ENCODE measurements at places on chromosomes 5 and 9.

- DNase-seq = no peak
These were observed 337.1 kb downstream of the GADD45G start for GRCh38 chr9:89941875-89942274.

- no peak for DNase-seq
These were observed 31.0 kb downstream of the PCDHGC5 start for GRCh38 chr5:141519605-141520565.

DNA sequence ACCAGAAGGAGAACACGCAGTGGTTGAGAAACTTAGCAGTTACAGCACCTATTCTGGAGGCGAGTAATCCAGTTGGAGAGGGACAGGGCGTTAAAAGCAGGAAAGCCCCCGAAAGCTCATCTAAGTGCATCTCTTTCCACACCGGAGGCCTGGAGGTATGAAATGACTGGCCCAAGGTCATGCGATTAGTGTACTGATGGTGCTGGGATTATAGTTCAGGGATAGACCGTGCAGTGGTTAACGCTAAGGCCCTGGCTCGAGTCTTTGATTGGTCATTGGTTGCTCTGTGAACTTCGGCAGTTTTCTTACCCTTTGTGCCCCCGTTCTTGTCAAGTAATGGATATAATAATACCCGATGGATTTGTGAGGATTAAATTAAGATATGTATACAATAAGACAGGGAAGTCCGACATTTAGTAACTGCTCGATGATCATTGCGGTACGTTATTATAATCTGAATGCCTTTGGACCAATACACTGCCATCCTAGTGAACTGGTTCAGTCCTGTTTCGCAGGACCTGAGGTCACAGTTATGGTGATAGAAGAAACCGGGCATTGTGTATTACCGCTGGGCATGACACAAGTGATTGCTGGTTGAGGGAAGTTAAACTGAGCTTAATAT, 960 bp downstream of the CANX start:
- no peak for DNase-seq

GRCh38 chr5:135426102-135427082, 20.8 kb downstream of the DCANP1 start:
- DNase-seq = no peak

DNA sequence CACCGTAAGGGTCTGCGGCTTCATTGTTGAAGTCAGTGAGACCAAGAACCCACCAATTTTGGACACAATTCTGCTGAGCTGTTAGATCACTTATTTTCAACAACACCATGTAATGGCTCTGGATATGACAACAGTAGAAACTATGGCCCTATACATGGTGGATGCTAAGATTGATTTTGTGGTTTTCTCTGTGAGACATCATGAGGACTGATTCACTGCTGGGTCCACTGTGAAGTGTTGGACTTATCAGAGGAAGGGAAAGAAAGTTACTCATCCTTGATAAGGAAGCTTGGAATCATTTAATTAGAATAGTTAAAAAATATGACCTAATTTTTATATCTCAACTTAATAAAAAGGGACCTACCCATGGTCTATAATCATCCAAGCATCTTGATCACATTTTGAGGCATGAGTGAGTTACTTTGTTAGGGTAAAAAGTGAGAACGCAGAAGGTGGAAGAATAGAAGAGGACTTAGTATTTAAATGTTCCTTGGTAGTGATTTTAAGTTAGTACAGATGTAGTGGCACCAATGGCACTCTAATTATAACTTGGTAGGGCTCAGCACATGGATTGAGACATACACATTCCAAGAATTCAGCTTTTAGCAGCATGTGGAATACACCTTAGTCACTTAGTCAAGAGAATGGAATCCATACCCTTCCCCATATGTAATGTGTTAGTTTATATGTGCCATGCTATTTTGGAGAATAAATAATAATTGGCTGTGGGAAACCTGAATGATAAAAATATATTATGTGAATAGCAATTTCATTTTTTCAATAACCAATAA, 123.5 kb upstream of the CD180 start:
- no peak for DNase-seq

- no peak for DNase-seq
These were observed 467.7 kb upstream of the ACO1 start for GRCh38 chr9:31916591-31917241.

DNA sequence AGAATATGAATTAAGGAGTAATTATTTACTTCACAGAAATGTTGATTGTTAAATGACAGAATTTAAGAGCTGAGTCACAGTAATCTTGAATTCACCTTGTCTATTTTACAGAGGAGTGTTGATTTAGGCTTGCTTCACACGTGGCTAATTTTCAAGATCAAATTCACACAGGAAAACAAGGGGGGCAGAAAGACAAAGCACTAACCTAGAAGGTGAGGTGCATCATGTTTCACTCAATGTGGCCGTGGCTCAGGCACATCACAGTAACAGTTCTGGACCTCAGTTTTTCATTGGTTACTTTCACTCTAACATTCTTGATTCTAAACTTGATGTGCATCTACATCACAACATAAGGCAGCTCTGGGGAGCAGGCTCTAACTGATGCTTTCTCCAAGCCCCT, 69.6 kb upstream of the GNAQ start:
- no peak for DNase-seq

DNA sequence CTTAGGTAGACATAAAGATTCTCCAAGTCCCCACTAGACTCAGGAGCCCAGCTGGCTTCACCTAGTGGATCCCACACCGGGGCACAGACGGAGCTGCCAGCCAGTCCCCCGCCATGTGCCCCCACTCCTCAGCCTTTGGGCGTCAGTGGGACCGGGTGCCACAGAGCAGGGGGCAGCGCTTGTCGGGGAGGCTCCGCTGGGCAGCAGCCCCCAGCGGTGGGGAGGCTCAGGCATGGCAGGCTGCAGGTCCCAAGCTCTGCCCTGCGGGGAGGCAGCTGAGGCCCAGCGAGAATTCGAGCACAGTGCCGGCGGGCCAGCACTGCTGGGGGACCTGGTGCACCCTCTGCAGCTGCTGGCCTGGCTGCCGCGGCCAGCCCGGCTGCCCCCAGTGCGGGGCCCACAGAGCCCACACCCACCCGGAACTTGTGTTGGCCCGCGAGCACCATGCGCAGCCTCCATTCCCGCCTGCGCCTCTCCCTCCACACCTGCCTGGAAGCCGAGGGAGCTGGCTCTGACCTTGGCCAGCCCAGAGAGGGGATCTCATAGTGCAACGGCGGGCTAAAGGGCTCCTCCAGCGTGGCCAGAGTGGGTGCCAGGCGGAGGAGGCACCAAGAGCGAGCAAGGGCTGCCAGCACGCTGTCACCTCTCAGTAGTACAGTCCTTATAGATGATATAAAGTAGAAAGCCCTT, 390.7 kb downstream of the PLK2 start:
- DNase-seq = no peak

DNA sequence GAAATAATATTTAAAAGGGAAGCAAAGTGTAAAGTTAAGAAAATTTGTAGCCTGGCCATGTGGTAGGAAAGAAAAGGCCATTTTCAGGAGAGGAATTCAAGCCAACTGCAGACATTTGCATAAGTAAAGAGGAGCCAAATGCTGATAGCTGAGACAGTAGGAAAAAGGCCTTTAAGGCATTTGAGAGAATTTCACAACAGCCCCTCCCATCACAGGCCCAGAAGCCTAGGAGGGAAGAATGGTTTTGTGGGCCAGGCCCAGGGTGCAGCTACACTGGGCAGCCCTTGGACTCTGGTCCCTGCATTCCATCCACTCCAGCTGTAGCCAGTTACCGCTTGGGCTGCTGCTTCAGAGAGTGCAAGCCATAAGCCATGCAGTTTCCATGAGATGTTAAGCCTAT, 1556.8 kb downstream of the EFNA5 start:
- no peak for DNase-seq
